ENCODE measurements at places on chromosomes 4 and X.

DNA sequence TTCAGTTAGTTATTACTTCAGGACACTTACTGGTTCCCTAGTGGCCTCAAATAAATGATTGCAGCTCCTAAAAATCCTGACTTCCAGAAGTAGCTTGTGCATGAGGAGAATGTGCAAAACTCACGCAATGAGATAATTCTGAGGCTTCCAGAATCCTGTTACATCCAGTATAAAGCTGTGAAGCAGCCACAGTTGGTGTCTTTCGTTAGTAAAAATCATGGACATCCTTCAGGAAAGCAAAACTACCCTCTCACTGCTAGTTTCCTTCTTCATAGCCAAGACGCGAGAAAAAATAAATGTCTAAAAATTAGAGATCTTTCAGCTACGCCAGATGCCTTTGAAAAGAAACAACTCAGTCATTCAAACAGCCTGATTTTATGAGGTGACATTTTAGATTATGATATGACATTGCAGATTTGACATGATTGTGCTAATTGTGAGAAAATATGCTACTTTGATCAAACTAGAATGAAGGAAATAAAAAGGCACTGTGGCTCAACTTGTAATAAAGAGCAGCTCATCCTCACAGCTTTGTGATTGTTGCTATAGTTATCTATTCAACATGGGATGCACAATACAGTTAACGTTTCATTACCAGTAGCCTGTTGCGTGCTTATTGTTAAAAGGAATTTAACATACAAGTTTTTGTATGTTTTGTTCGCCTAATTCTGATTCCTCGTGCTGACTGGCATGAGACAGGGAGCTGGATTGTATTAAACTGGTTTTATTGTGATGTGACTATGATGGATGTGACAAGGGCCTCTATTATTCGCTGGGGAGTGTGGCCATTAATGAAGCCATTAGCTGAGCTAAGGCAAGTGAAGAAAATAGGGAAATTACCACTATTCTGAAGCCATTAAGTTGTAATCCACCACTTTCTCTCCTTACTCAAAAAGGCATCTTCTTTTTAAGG lies 40.5 kb downstream of the AFF2 start:
- DNase-seq, result no peak

- no peak for DNase-seq
These were observed 18.4 kb upstream of the COX18 start for GRCh38 chr4:73087871-73088270.

DNA sequence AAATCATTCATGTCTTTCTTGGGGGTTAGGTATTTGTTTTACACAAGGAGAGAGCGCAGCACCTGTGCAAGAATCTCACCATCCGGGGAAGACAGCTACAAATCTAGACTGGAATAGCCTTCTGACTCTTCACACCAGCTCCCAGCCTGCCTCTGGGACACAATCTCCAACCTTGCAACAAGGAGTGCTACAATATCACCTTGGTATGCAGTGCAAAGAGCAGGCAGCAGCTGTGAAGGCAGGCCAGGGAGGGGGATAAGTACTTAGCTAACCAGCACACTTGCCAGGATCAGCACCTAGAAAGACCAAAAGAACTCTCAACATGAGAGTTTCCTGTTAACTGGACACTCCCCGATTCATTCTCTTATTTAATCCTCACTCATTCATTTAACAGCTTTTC lies 235.3 kb downstream of the AR start:
- DNase-seq, result no peak

- no peak for DNase-seq
These were observed 5.7 kb downstream of the C4orf54 start for GRCh38 chr4:99651811-99652485.

- DNase-seq, result no peak
These were observed 97.8 kb upstream of the ATOH1 start for GRCh38 chr4:93730760-93731159.

DNA sequence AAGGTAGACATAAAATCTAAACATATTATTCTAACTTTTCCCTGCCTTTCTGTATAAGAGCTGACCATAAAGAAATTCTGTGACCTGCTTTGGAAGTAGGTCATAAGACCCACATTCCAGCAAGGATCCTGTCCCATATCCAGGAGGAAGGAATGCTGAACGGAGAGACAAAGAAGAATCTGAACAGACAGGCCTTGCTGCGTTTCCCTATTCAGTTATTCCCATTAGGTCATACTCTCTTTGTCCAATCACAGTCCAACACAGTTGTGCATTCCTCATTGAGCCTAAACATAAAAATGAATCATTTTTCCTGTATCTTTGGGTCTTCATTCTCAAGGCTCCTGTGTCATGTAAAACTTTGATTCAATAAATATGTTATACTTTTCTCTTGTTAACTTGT lies 287.6 kb upstream of the TAPT1 start:
- no peak for DNase-seq

DNA sequence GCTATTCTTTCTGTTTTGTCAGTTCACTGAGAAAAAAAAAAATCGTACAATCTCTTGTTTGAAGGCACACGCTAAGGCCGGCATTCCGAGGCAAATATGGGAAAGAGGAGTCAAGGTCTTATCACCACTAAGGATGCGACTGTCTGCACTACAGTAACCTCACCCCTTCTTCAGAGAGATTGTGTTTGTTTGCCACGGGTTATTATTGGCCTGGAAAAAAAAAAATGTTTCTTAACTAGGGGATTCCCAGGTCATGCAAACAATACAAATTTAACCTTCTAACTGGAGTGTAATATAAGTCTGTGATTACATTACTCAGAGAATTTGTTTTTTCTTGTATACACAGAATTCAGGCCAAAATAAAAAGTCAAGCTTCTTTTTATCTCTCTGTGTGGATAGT lies 168.3 kb downstream of the TMA16 start:
- no peak for DNase-seq

GRCh38 chrX:153909024-153909979 lies 4.8 kb downstream of the AVPR2 start:
- DNase-seq, result no peak

GRCh38 chr4:15714141-15714540 lies 11.3 kb downstream of the BST1 start:
- DNase-seq, result no peak

GRCh38 chr4:153483432-153484418 lies 17.6 kb downstream of the TMEM131L start:
- no peak for DNase-seq

GRCh38 chrX:110852180-110852579 lies 56.6 kb upstream of the CHRDL1 start:
- no peak for DNase-seq

GRCh38 chr4:22466581-22466980 lies 49.3 kb downstream of the ADGRA3 start:
- no peak for DNase-seq

DNA sequence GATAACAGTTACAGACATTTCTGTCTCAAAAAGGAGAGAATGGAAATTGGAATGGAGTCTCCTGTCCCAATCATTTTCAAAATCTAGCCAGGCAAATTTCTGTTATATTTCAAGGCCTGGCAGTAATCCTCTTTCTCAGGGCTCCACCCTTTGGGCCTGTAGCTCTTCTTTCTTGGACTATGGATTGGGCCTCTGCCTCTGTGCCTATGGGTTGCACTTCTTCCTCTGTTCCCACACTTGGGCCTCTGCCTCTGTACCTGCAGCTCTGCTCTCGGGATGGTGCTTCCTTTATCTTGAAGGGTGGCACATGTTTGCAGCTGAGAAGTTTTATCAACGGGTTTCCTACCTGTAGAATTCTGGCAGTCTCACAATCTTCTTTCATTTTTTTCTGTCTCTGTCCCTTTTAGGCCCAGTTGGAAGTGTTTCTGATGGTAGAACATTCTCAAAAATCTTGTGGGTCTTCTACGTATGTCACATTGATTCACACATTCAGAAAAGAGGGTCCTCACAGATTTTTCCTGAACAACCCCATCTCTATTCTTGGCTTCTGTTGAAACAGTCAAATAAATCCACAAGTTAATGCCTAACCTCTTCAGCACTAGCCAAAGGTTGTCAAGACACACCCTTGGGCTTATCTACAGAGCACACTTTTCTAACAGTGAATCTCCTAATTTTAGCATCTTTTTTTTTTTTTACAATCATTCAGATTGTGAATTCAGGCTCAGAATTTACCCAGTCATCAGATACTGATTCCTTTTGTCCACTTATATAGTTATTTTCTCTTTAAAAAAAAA lies 719.0 kb downstream of the RPA4 start:
- DNase-seq, result no peak

- DNase-seq, result no peak
These were observed 35.2 kb upstream of the SCD5 start for GRCh38 chr4:82833696-82834313.

DNA sequence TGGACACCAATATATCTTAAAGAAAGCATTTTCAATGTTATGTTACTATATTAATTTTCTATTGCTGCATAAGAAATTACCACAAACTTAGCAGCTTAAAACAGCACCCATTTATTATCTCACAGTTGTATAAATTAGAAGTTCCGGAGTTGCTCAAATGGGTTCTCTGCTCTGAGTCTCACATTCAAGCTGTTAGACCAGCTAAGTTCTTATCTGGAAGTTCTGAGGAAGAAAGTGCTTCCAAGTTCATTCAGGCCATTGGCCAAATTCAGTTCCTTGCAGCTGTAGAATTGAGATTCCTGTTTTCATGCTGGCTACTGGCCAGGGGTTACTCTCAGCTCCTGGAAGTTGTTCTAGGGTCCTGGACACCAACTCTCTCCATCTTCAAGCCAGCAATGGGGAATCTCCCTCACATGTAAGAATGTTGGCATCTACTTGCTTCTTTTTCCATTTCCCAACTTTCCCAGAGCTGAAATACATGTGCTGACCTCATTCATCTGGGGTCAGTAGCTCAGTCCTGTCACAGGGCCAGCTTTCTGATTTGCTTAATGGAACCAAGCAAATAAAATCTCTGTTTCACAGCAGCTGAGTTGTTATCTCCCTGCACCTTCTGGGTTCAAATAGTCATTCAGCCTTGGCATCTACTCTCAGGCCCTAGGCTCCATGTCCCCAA lies 99.6 kb upstream of the INTU start:
- no peak for DNase-seq

DNA sequence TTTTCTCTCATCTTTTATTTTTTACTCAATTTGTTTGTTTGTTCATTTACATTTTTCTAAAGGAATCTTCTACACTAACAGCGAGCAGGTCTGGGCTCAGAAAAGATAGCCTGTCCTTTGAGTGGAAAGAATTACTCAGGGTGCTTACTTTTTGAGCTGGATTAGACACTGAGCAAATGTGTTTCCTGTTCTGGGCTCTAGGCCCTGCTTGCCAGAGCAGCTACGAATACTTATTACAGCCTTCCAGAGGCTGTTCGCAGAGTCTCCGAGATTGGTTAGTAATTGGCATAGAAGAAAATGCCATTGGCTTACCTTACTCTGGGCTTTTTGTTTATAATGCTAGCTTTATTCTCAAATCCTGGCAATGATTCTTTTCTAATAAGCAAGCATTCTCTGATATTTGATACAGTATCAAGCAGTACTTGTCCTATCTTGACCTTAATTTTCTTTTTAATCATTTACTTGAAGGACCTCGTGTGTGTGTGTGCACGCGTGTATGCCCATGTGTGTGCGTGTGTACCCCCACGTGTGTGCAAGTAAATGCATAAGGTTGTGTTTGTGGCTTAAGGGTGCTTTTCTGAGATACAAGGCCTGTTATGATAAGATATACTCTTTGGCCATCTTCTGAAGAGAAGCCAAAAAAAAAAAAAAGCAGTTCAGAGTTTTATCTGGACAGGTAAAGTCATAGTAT lies 76.2 kb upstream of the GRXCR1 start:
- no peak for DNase-seq

DNA sequence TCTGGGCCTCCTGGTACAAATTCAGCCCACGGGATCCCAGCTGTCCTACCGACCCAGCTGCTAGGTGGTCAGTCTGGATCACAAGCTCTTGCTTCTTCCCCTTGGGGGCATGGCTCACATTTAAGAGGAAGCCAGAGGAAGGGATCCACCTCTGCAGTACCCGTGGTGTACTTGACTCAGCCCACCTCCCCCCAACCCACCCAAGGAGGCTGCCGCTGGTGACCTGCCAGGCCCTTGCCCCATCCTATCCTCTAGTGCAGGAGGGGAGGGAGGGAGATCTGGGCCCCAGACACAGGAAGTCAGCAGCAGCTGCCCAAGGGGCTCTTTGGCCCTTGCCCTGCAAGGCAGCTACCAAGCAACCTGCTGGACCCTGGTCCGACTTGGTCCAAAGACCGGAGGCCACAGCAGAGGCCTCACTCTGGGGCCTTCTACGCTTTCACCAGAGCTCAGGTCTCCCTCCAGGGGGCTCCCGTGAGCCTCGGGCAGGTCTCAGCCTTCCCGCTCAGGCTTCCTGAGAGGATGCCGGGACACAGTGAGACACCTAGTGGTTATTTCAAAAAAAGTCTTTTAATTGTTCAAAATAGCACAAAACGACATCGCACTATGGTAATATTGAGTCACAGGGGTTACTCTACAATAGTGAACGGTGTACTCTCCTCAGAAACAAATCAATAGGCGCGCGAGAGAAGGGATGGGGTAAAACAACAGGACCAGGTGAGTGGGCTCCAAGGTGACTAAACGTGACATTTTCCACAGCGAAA lies 2.7 kb upstream of the RENBP start:
- DNase-seq, result peak; percentile 67

DNA sequence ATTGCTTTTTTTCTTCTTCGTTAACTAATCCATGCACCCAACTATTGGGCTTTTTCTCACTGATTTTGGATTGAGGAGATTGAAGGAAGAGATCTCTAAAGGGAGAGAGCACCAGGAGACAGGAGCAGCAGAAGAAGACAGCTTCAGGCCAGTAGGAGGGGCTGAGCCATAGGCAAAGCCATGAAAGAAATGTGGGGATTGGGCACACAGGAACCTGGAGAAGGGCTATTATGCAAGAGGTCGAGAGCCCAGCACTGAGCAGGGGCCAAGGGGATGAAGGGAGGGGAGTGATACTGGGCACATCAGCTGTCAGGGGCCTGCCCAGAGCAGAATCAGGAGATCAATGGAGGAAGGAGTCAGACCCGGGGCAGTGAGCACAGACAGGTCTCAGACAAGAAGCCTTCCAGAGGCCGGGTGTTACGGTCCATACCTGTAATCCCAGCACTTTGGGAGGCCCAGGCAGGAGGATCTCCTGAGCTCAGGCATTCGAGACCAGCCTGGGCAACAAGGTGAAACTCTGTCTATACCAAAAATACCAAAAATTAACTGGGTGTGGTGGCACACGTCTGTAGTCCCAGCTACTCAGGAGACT lies 140.9 kb downstream of the BCOR start:
- no peak for DNase-seq

DNA sequence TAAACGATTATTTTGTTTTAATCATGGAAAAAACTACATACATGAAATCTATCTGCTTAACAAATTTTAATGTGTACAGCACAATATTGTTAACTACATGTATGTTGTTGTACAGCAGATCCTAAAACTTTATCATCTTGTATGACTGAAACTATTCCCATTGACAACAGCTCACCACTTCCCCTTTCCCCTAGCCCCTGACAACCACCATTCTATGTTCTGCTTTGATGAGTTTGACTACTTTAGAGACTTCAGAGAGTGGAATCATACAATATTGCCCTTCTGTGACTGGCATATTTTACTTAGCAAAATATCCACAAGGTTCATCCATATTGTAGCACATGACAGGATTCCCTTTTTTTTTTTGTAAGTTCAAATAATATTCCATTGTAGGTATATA lies 185.9 kb downstream of the CFAP299 start:
- no peak for DNase-seq

Data from activated T-helper 1 cell treated with anti-CD3 and anti-CD28 coated beads, Interleukin-12 subunit alpha, Interleukin-12 subunit beta, Interleukin-2, Interleukin-4 antibody, amounts not matched to agents 30 ng/mL and 10 ng/mL and 1 ng/mL, durations not matched to agents 14 hours and 24 hours and 36 hours (primary cell).